PC-9 (cell line): ENCODE measurements at places on chromosomes 2 and 18. TPM values are rescaled to one million over a fixed set of nuclear protein-coding genes. Genes with fewer than 3 reads are reported as not detected.

Gene RNF125
- 0.15 and 0.85 TPM in 2 replicates for total RNA-seq

Gene SERPINB11
- not detected in 2 replicates for total RNA-seq

Gene LIMS4
- 1.4 and 2.1 TPM in 2 replicates for total RNA-seq

Gene SLC9A4
- 0.85 and 1.1 TPM in 2 replicates for total RNA-seq

Gene COBLL1
- total RNA-seq, result 6.6 and 8.0 TPM in 2 replicates
